ENCODE measurements at places on chromosomes 3 and 15. TPM values are rescaled to one million over a fixed set of nuclear protein-coding genes. Genes with fewer than 3 reads are reported as not detected.

DNA sequence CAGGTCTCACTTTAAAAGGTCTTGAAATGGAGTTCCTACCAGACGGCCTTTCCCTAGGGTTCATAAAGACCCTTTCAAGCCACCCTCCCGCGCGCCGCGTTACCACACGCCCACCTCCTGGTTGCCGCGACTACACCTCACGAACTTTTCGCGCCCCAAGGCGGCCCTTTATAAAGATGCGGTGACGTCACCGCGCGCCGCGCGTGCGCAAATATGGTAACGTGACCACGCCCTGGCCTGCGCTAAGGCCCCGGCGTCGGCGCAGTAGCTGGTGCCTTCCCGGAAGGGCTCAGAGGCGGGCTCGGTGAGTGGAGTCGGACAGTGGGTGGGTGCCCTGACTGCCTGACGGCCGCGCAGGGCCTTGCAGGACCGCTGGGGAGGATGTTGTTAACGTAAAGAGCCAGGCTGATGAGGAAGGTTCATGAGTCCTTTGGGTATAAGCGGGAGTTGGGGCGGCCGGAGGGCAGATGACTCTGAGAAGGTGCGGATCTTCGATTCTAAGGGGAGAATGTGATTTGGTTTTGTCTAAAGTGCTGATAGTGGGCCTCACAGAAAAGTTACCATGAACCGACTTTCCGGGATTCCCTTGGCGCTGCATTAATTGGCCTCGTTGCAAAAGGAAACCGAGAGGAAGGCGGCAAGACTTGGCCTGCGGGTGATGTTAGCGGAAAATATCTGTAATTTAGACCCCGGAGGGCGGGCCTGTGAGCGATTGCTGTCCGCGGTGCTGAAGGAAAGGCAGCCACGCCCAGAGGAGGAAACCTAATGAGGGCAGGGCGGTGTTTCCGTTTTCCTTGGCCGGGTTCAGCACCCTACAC, 54.4 kb downstream of the FEZF2 start:
- DNase-seq, result peak; percentile 39

DNA sequence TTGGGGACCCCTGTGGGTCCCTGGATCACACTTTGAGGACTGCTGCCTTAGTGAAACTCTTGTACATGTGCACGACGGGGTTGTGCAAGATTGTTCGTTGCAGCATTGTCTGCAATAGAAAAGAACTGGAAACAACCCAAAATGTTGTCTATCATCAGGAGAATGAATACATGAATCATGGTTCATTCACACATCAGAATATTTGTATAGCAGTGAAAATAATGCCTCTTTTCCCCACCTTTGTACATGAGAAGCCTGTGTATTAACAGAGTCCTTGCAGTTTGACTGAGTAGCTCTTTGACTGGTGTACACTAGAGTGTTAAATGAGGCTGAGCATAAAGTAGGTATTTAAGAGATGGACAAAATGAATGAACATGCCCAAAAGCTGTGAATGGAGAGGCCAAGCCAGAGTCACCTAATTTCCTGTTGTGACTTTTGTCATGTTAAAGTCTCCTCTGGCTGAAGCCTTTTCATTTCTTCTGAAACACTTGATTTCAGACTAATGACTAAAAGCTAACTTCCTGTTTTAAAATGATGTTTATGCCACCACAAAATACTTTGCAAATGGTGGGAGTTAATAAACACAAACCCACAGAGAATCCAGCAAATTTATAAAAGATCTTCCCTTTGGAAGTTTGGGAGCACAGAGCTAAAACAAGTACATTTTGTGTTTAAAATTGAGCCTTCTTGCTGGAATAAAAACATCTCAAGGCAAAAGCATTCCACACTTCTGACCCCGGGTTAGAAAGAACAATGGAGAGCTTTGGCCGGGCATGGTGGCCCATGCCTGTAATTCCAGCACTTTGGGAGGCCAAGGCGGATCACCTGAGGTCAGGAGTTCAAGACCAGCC, 20.6 kb upstream of the USP3 start:
- no peak for DNase-seq

GRCh38 chr3:9224490-9224889, 25.0 kb downstream of the SRGAP3 start:
- no peak for DNase-seq

DNA sequence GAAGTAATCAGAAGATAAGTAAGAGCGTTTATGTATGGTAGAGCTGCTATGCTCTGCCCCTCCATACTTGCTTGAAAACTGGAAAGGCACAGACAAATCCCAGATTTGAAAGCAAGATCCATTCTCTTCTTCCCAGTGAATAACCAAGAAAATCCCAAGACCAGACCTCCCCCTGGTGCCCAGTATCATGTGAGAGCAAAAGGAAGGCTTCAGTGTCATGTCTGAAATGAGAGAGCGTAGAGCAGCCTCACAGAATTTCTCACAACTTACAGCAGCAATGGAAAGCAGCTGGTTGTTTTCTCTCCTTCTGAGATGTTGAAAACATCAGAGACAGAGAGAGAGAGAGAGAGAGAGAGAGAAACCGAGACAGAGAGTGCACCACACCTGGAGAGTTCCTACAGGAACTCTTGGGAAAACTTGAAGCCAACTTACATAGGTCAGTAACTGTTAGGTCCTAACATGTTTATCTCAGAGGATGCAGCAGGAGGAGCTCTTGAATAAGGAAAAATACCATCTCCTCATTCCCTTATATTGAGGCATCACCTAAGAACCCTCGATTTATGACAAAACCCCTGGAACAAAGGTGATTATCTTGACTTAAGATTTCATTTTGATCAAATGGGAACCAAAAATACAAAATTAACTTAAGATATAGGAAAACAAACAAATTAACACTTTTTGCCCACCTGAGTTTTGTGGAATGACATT, 273.3 kb downstream of the NSUN3 start:
- DNase-seq, result peak; percentile 1

- DNase-seq, result no peak
Observed at GRCh38 chr3:182911782-182912111, 68.6 kb downstream of the DCUN1D1 start.

- DNase-seq, result no peak
Observed at GRCh38 chr3:64079369-64080150, 56.3 kb upstream of the PSMD6 start.

DNA sequence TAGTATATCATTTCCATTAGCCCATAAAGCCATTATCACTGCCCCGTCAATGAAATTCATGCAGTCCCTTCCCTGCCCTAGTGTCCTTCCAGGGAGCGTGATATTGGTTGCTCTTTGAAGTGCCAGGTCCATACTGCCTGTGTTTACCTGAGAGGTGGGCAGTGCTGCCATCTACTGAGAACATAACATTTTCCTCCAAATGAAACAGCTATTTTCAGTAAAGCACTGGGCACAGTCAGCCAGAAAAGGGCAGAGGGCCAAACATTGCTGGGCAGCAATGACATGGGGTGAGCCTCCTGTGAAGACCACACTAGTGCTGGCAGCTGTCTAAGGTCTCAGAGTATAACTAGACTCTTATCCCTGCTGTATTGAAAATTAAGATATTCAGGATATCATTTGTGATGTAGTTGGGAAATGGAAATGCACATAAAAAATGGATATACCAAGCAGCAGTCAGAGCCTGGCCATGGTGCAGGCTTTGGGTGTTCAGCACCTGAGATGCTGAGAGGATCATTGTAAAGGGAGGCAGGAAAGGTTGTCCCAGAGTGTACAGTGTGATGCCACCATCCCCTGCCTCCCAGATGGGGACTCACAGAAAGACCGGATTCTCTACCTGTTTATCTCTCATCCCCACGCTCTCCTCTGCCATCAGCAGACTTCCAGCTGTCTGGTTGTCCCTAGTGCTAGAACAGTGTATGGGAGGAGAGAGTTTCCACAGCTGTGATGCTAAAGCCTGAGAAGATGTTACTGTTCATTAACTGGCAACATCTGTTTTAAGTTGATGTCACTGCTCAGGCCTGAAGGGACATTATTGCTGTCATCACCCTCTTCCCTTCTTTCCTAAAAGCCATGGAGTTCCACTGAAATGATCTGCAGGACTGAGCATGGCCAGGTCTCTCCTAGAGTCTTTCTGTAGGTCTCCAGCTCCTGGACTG, 108.8 kb downstream of the ARNT2 start:
- DNase-seq, result no peak

DNA sequence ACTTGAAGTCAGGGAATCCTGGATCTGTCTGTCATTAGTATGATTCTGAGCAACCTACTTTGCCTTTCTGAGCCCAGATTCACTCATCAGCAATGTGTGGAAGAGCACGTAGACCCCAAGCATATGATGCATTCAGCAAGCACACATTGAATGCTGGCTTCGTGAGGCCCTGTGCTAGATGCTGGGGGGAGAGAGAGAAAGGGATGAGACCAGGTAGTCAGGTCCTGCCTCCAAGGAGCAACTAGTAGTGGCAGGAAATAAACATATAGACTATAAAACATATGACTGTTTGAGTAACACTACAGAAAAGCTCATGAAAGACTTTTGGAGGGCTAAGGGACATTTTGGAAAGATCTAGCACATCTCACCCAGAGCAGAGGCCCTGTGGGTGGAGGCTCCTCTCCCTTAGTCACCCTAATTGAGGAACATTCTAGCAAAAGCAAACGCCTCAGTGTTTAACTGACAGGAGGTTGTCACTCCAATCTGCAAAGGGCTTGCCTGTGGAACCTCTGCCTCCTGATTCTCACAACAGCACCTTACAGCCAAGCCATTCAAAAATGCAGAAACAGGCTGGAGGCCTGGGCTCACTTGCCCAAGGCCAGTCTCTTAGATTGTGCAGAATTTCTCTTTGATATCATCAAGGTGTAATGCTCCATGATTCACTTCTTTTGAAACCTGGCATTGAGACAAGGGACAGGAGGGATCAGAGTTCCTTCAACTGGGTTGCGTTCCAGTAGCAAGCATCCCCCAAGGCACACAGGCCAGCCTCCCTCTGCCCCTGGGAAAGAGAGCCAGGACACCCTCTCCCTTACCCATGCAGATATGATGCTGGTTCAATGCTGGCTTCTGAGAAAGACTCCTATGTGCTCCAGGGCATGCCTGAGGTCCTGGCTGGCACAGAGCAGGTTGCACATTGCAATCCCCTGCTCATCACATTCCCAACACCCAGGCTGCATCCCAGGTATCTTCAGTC, 26.1 kb downstream of the STARD5 start:
- no peak for DNase-seq

- DNase-seq, result no peak
Observed at GRCh38 chr3:14463330-14464140, 61.1 kb downstream of the SLC6A6 start.

GRCh38 chr3:99953596-99953995, 135.9 kb downstream of the CMSS1 start:
- no peak for DNase-seq

GRCh38 chr3:143548393-143548792, 299.9 kb downstream of the SLC9A9 start:
- DNase-seq, result no peak

DNA sequence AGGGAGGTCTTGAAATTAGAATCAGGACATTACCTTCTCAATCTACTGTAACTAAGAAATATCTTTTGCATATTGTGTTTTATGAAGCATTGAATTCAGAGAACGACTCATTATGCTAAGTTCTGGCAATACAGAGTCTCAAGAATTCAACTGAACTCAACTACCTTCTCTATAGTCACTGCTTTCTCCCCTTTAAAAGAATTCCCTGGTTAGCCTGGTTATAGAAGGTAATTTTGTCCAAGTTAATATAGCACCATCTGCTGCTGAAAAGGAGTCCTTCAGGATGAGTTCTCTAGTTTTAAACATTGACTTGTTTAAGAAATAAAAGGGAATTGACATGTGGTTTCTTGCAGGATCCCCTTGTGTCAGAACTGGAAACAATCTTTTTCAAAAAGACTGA, 60.2 kb downstream of the IL16 start:
- DNase-seq, result no peak

DNA sequence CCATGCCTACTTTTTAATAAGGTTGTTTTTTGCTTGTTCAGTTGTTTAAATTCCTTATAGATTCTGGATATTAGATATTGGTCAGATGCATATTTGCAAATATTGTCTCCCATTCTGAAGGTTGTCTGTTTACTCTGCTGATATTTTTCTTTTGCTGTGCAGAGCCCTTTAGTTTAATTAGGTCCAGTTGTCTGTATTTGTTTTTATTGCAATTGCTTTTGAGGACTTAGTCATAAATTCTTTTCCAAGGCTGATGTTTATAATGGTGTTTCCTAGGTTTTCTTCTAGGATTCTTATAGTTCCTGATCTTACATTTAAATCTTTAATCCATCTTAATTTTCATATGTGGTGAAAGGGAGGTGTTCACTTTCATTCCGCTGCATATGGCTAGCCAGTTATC, 77.4 kb downstream of the PTPRG start:
- DNase-seq, result no peak

DNA sequence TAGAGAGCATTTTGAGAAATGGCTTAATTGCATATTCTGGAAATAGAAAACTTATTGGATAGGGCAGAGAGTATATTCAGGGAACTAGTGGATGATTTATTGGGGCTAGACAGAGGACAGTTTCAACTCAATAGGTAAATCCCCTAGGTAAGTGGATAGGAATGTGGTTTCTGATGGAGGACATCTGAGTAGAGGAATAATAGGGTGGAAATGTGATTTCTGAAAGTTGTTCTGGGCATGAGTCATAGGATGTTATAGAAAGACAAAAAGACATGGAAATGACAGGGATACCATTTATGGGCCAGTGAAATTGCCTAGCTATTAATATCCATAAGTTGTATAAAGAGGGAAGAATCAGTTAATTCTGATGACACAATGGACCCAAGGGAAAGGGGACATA, 563.3 kb upstream of the GOLIM4 start:
- no peak for DNase-seq

- DNase-seq, result no peak
Observed at GRCh38 chr3:17683542-17684207, 58.8 kb downstream of the TBC1D5 start.

GRCh38 chr3:46942076-46942475, 34.5 kb downstream of the CCDC12 start:
- DNase-seq, result no peak

GRCh38 chr3:107323723-107324122, 53.5 kb upstream of the CCDC54 start:
- DNase-seq, result no peak

- no peak for DNase-seq
Observed at GRCh38 chr3:150421256-150421655, 13.2 kb downstream of the TSC22D2 start.

DNA sequence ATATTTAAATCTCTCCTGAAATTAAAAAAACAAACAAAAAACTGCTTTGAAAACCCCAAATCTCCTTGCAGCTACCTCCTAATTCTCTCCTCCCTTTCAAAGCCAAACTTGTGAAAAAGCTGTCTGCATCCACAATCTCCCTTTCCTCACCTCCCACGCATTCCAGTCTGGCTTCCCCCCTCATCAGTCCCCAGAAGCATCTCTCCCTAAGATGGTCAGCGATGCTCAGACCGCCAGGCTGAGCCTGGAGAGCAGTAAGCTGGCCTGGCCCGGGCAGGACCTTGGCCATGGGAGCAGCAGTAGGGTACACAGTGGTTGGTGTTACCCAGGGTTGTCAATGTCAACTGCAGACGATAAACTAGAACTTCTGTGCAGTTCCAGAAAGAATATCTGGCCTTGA, 32.9 kb upstream of the BLM start:
- no peak for DNase-seq

The NRROS gene
- 4.8 TPM for total RNA-seq

The TPRG1 gene
- 0.13 TPM for total RNA-seq

The GRIP2 gene
- total RNA-seq, result not detected

The FEM1B gene
- 46.8 TPM for total RNA-seq

The GPR15 gene
- total RNA-seq, result not detected

The CPN2 gene
- total RNA-seq, result not detected

The INAFM2 gene
- total RNA-seq, result 28.3 TPM

The LRRN1 gene
- not detected for total RNA-seq
